ENCODE measurements at places on chromosomes 5 and 9.

GRCh38 chr9:75299324-75299723, 211.0 kb downstream of the OSTF1 start:
- DNase-seq, result no peak

- no peak for DNase-seq
Observed at GRCh38 chr9:103169798-103170197, 174.7 kb downstream of the CYLC2 start.

DNA sequence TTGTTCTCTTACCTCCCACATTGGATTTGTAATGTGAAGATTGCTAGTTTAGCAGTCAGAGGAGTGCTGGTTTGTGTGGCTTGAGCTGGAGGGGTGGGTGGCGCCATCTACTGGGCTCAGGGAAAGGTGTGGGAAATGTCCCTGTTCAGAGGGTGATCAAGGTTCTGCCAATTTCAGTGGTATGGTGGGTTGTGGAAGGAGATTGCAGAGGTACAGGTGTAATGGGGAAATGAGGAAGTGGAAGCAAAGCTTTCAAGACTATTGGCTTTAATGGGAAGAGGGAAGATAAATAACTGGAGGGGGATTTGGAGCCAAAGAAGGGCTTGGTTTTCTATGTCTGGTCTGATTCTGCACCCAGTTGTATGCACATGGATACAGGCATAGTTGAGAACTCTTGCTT, 76.4 kb downstream of the OSMR start:
- DNase-seq, result peak; percentile 45

DNA sequence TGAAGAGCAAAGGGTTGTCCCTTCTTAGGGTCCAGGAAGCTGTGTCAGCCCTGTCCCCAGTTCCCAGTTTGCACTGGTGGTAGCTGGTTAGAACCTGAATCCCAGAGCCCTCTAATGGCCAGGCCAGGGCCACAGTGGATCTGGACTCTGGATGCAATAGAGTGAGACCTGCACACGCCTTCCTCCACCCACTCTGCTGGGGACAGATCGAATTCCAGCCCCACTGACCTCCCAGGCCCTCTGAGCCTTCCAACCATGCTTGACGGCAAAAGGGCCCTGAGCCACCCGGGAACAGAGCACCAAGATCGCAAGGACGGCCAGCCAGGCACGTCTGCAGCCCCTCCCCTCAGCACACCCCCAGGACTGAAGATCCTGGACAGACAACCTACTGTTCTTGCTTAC, 23.7 kb downstream of the NAIF1 start:
- DNase-seq, result no peak

DNA sequence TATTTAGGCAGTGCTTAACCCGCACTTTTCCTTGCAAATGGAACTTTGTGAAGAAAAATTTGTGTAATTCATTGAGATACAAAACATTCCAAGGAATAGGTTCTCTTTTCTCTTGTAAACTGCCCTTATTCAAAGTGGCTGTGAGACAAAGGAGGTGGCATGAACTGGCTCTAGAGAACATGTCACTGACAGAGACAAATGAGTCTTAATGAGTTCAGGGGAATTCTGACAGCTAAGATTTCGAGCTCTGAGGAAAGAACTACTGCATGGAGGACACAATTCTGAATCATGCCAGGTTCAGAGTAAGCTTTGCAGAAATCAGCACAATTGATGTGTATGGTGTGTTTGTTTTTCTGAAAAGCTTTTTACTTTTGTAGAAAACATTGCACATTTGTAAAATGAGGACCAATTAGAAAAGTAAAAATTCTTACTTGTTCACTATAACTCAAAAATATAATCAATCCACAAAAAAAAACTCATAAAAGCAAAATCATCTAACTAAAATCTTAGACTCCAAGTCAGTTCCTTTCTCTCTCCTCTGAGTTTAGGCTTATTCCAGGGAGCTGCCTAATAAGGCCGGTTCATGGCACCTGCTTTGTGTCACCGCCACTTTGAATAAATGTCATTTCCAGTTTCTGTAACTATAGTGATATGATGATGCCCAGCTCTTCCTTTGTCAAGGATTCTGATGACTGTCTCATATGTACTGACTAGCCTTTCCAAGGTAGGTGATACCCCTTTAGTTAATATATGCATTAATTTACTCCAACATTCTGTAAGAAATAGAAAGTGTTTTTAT, 163.2 kb downstream of the HCN1 start:
- no peak for DNase-seq

- DNase-seq, result peak; percentile 45
Observed at GRCh38 chr9:133148199-133149129, 15.2 kb downstream of the GBGT1 start.

GRCh38 chr9:73531658-73532057, 380.0 kb downstream of the ANXA1 start:
- DNase-seq, result no peak

DNA sequence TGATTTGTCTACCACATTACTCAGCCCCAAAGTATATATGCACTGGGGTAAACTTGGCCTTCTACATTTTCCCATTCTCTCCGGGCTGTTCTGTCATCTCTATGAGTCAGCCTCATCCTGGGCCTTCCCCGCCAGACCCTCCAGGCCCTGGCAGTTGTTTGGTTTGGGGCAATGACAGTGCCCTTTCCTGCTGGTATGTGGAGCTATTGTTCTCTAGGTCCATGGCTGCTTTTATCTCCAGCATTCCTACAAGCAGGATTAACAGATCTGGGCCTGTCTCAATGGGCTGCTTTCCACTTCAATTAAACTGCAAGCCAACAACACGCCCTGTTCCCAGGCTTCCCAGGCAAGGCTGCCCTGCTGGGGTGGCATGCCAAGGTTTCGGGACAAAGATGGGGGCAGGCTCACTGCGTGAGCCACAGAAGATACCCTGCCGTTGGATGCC, 136.4 kb downstream of the SLIT3 start:
- DNase-seq, result no peak

DNA sequence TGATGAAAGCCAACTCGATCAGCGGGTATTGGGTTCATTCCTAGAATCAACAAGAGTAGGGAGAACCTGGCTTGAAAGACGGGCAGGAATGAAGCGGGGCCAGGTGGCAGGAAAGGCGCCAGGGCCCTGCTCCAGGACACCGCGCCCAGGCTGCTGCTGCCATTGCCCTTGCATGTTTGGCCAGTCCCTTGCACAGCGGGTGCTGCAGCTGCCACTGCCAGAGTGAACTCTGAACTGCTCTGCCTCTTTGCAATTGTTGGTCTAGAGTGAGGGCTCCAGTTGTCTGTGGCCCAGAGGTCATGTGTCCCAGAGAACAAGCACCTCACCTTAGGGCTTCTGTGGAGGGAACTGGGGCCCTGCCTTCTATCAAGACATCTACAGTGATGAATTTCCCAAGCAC, 24.0 kb upstream of the CARTPT start:
- no peak for DNase-seq

DNA sequence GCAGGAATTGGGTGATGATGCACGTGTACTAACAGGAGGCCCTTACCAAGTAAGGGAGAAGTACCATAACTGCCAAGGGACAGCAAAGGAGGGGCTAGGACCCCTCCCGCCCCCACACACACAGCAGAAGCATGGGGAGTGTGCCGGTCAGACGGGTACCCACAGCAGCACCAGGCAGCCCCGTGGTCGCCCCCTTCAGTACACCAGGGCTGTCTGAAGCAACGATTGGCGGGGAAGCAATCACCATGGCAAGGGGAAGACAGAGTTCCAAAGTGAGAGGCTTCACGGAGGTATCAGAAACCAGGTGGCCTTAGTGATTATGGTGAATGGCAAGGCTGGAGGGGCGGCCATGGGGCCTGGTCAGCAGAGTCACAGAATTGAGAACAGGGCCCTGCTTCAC, 72.2 kb downstream of the CAMSAP1 start:
- DNase-seq, result no peak

DNA sequence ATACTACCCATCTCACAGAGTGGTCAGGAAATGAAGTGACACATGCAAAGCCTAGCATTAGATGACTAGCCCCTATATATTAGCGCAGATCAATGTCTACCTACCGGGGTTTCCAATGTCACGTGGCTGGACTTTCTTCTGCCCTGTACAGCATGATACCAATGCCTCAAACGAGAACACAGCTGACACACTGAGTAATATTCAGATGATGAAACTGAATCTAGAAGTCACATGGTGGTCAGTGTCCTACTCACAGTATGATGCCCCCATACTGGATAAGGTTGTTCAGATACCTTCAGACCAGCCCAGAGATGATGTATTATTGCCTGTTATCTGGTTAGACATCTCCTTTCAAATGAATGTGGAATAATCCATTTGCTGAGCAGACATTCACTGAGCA, 71.1 kb upstream of the FRRS1L start:
- no peak for DNase-seq

DNA sequence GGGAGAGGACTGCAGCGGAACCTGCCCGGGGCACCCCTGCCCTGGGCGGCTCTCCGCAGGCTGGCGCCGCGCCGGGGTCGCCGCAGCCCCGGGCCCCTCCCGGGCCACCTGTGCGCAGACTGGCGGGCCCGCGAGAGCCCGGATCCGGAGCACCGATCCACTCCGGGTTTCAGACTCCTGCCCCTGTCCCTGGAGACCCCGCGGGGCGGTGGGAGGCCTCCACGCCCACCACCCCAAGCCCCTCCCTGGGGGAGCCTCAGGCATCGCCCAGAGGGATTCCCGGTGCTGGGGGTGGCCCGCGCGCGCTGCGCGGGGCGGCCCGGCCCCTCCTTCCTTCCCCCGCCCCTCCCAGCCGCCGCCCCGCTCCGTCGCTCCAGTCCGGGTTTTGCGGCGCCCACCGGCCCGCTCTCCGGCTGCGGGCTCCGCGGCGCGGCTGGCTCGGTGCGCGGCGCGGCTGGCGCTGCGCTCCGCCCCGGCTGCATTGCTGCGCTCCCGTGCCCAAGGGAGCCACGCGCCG, at the start of gene UNC5A:
Gene UNC5A (plus strand): TSS at position 479 of the 517 bp plus-strand sequence. CDS start 192 bp downstream, outside the sequence.
- no peak for DNase-seq

DNA sequence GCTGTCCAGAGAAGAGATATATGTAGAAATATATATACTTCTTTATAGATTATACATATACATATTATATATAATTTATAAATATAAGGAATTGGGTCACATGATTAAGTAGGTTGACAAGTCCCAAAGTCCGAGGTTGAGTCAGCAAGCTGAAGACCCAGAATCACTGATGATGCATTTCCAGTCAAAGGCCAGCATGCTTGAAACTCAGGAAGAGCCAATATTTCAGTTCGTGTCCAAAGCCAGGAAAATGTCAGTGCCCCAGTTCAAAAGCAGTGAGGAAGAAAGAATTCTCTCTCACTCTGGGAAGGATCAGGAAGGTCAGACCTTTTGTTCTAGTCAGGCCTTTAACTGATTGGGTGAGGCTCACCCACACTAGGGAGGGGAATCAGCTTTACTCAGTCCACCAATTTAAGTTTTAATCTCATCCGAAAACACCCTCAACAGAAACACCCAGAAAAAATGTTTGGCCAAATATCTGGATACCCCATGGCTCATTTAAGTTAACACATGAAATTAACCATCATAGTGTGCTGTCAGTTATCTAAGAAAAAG, 42.0 kb upstream of the LVRN start:
- no peak for DNase-seq

DNA sequence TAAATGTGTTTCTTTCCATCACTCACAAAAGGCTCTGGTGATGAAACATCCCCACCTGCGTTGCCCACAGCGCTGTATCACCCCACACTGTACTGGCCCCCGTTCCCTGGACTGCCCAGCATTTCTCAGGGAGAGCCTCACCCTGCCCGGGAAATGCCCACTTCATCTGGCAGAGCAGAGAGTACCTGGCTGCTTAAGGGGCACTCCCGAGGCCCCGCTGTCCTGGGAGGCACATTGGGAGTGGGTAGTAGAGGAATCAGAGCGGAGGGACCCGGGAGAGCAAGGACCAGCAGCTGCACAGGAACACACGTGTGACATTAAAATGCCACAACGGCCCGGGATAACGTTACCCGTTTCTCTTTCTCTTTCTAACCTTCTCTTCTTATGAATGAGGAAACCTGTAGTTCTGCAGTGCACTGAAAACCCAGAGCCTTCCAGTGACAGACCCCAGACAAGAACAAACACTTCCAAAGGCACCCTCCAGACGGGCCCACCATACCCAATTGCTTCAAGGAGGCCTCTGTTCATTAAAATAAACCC, 110.0 kb downstream of the ROR2 start:
- no peak for DNase-seq

DNA sequence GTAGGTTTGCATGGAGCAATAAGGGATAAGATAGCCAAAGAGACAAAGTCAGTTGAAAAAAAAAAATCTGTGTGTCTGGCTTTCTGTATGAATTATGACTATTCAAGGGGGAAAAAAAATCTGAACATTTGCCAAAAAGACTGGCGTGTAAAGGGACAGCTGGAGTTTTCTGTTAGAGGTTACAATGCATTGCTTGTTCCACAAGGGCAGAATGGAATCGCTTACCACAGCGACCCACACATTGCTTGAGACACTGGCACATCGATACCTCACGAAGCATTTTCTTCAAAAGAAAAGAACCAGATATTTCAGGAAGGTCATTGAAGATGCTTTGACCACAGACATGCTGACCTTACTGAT, 327.8 kb downstream of the TMEM167A start:
- DNase-seq, result no peak

DNA sequence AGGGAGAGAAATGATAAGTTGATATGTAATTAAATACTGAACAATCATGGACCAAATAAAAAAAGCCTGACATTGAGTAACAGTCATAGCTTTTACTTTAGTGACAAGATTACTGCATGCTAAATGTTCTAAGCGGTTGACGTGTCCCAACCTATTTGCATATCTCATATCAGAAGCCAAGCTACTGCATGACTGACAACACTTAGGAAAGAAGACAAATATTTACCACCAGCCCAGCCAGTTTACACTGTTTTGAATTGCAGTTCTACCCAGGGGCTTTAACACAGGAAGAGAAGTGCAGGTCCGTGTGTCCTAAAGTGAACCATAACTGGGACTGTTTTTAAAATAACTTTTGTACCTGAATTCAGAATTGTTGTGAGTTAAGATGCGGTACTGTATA, 219.9 kb downstream of the PRDM9 start:
- DNase-seq, result no peak

DNA sequence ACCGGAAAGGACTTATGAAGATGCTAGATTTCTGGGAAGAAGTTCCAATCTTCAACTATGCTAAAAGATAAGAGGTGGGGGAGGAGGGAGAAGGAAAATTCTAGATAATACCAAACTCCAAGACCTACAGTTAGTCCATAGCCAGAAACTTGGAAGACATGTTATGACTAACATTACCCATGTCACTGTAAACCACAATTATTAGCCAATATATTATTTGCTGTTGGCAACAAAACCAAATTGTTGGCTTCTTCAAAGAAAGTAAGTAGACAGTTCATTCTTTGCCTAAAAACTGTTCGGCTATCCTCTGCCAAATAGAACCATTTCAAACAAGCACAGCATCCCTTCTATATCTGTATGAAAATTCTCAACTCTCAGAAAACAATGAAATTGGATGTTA, 25.1 kb downstream of the PRLR start:
- DNase-seq, result no peak

- DNase-seq, result no peak
Observed at GRCh38 chr5:643811-644271, 31.7 kb downstream of the CEP72 start.

Measured in inflammatory macrophage (primary cell).